ENCODE measurements at places on chromosomes 1 and 21.
A peak's percentile ranks its signal among the peaks of the same experiment; 100 is the strongest.

DNA sequence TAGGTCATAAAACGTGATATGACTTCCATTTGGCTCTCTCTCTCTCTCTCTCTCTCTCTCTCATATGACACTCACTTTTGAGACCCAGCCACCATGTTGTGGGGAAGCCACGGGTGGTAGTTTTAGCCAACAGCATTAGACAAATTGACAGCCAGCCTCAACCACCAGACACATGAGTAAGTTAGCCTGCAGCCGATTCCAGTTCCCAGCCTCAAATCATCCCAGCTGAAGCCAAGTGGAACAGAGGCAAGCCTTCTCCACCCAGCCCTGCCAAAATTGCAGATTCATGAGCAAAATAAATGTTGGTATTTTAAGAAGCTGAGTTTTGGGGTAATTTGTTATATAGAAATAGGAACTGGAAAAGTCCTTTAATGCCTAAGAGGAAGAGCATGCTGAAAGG is 98.0 kb upstream of the DNAH14 start:
- no peak for DNase-seq

DNA sequence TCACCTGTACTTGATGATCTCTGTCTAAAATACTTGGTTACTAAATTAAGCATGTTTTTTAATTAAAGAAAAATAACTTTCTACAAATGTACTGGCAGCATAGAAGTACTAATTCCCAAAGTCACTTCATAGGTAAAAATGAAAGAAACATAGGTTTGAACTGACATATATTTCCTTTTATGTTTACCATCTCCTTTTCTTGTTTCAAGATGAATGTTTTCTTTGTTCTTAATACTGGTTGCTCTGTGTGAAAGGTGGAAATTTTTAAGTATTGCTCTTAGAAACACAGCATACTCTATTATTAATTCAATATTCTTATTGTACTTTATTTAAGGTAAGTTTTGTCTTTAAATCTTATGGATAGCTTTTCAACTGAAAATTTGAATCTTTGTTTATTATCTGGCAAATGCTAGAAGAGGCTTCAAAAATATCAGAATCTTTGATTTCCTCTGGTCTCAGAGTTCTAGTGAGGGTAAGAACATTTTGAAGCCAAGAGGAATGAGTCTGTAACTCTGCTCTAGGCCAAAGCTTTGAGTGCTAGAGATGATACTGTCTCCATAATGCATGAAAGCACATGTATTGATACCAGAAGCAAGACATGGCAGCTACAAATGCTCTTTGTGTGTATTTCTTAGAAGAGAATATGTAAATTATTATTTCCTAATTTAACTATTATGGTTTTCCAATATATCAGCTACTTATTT is 18.2 kb downstream of the RRP15 start:
- DNase-seq, result no peak

DNA sequence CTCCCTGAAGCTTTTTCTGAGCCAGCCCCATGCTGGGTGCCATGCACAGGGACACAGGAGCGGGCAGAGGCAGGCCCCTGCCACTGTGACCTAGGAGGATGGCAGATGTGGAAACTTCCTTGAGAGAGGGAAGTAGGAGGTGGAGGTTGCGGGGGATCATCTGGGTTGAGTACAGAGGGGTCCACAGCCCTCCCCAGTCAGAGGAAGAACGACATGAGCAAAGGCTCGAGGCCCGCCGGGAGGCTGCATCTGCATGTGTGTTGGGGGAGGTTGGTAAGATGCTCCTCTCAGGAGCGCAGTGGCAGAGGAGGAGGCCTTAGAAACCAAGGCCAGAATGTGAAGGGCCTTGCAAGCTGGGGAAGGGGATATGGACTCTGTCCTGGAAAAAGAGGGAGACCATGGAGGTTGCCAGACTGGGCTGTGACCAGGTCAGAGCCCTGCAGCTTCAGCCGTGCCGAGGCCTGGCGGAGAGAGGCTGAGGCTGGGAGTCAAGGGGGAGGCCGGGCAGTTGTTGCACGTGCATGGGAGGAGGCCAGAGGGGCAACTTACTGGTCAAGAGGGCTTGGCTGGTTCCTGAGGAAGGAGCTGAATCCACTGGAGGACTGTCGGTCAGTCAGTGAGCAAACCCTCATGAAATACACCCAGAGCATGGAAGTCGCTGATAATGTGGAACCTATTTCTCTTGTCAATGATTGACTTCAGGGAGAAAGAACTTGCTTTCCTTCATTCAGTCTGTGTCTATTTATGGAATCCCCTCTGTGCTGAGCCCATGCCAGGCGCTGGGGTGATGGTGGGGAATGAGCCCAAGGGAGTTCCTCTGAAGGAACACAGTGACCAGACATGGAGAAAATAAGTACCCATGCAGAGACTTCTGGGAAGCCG is 31.7 kb downstream of the A3GALT2 start:
- DNase-seq, result no peak

GRCh38 chr21:33810766-33811165 is 104.8 kb downstream of the ATP5PO start:
- no peak for DNase-seq

DNA sequence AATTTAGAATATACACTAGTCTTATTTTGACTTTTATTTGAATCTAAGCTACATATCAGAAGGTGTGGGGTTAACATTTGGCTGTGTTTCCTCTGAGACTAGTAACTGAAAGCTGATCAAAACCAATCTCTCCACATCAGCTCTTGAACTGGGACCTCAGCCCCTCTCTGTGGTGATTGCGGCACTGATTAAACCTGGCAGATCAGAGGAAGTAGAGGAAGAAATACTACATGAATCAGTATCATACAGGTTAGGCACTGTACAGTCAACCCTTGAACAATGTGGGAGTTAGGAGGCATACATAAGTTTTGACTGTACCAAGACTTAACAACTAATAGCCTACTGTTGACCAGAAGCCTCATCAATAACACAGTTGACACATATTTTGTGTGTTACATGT is 122.5 kb upstream of the C1orf87 start:
- DNase-seq, result no peak

DNA sequence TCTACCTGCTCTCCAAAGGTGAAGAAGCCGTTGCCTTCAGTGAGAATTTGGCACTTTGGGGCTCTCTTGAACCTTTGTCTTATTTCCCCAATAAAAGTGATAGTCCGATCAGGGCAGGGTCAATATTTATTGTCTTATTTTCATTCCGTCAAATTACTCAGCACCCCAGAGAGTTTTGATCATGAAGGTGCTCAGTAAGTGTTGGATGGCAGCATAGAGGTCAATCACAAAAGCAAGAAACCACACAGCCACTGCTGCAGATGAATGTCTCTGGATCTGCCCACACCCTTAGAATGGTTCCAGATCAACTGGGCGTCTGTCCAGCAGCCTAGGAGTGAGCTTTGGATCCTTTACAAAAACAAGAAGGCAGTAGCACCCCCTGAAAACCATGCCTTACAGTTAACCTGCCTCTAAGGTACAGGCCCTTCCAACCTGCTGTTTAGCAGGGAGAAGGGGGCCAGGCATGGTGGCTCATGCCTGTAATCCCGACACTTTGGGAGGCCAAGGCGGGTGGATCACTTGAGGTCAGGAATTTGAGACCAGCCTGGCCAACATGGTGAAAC is 97.3 kb downstream of the PSMG1 start:
- no peak for DNase-seq

DNA sequence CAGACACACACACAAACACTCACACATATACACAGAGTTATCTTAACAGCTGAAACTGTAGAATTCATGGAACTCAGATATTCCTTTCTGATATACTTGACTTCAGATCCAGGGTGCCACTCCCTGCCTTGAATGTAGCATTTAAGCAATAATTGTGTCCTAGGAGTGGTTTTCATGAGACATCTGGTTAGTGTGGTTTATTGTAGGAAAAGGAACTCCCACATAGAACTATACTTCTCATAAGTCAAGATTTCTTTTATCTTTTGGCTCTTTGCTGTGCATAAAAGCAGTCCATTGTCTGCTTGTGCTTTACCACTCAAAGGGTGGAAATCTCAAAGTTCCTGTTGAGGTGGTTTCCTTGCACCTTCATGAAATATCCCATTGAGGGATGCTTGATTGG is 272.6 kb upstream of the SGIP1 start:
- no peak for DNase-seq

- DNase-seq, result peak; percentile 46
These were observed 58.1 kb downstream of the SSBP3 start for GRCh38 chr1:54347955-54348699.

GRCh38 chr1:20618550-20618949 is 14.7 kb upstream of the PINK1 start:
- DNase-seq, result no peak

- no peak for DNase-seq
These were observed 11.3 kb upstream of the SYT6 start for GRCh38 chr1:114164840-114165543.

GRCh38 chr1:165426745-165427144 is 18.2 kb downstream of the RXRG start:
- DNase-seq, result no peak

- DNase-seq, result no peak
These were observed 159.8 kb upstream of the KCNJ6 start for GRCh38 chr21:38075833-38076587.

DNA sequence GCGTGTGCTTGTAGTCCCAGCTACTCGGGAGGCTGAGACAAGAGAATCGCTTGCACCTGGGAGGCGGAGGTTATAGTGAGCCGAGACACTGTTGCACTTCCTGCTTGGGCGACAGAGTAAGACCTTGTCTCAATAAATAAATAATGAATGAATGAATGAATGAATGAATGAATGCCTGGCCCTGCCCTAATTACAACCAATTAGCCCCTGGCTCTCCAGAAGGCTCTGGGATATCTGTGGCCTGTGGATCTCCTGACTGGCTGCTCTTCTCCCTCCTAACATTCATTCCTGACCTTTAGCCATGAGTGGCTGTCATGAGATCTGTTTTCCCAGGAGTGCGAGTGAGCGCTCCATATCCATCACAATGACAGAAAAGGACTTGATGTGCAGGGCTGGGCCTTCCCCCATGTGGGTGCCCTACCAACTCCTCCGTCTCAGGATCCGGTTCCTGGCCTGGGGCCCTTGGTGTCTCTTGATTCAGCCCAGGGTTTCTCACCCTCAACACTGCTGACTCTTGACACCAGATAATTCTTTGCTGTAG is 243.6 kb upstream of the TMEM51 start:
- no peak for DNase-seq

DNA sequence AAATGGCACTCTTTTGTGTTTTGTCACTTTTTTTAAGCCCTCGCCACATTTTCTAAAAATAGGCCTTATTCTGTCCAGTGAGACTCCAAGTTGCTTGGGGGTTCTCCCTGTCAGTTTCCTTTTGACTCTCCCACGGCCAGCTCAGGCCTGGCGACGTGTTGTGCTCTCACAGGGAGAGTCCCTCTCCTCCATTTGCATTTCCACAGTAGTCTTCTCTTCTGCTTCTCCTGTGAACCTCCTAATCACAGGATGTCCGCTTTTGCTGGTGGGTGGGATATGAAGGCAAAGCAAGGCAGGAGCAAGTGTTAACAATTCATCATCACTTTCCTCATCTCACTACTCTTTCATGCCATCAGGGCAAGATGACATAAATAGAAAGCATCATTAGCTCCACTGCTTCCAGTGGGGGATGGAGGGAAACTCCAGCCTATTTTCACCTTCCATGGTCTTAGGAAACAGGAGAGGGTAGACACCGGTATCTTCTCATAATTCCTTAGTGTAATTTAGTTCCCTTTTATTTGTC is 99.8 kb downstream of the INTS7 start:
- DNase-seq, result no peak

DNA sequence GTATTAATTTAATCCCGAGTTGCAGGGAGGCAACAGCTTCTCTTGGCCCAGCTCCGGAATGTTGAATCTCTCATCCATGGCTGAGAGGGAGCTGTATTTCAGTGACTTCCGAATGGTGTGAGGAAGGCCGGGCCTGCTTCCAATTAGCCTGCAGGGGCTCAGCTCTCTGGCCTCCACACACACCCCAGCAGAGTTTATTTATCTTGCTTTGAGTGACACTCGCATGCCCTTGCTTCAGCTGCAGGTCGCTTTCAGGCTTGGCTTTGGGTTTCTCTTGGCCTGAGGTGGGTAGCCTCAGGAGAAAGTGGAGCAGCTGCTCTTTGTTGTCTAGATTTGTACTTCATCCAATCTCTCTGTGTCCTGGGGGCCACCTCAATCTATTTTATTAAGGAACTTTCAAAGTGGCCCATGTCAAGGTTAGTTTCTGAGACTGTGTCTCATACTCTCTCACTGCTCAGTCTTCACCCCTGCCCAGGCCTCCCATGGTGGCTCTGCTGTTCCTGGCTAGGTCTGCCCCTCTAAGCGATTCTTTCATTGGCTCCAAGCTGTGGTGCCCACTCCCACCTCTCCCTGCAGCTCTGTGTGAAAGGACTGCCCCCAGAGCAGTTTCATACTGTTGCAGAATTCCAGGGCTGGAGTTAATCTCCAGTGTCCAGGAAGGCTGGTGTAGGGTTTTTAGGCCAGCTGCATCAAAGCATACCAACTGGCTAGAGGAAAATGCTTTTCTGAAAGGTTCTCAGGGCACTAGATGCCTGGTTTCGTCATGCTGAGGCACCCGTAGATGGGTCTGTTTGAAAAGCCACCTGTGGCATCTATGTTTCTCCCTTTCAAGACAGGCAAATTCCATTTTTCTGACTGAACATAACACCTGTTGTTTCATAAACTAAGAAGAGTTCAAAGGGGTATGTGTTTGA is 153.5 kb downstream of the PLXNA2 start:
- no peak for DNase-seq

- no peak for DNase-seq
These were observed 193.0 kb downstream of the GPR52 start for GRCh38 chr1:174640783-174641182.

- no peak for DNase-seq
These were observed 218.1 kb downstream of the ST6GALNAC3 start for GRCh38 chr1:76292418-76293184.

DNA sequence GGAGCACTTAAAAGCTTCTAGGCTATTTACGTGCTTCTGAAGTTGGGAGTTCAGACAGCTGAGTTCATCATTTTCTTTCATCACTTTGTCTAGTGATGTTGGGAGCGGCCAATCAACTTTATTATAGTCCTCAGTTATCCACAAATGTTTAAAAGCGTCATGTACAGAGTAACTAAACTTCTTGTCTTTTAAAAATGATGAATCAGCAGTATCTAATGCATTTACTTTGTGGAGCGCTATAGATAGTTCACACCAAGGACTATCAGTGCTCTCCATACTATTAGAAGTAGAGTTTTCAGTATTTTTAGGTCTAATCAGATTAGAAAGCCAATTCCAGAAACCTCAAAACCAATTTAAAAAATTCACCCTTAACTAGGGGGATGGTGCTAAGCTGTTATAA is 778.7 kb upstream of the PRMT6 start:
- no peak for DNase-seq

- no peak for DNase-seq
These were observed 14.4 kb downstream of the MAPKAPK2 start for GRCh38 chr1:206699000-206699586.

GRCh38 chr1:22850681-22851080 is 122.0 kb downstream of the LACTBL1 start:
- DNase-seq, result no peak

GRCh38 chr21:42121794-42122193 is 50.7 kb downstream of the UMODL1 start:
- no peak for DNase-seq

DNA sequence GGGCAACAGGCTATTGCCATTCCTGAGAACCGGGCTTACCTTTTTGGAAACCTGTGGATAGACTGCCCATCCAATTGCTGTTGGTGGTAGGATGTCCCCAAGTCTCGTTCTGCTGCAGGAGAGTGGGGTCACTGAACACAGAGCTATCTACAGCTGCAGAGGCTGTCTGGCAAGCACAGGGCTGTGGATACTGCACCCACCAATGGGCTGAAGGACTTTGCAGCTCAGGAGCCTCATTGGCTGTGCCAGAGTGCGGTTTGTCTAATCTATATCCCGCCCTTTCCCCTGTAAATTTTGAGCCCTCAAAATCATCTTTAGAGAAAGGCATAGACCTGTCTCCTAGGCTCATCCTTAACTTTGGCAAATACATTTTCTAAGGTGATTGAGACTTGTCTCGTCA is 15.3 kb downstream of the RNF187 start:
- DNase-seq, result no peak
